A549 treated with CORT108297 at 1 μM for 4 hours (cell line): ENCODE measurements at places on chromosomes 16 and 17. TPM values are rescaled to one million over a fixed set of nuclear protein-coding genes. Genes with fewer than 3 reads are reported as not detected.

STXBP4 gene
- total RNA-seq: 3.5 to 8.1 TPM (median 4.8 TPM) in 5 replicates

NPIPA3 gene
- total RNA-seq: 0.65 to 1.8 TPM (median 1.6 TPM) in 5 replicates

BAIAP3 gene
- 0.38 to 1.3 TPM (median 1.0 TPM) in 5 replicates for total RNA-seq

TPSG1 gene
- total RNA-seq: 0.08 to 0.24 TPM (median 0.13 TPM) in 3 of 5 replicates, not detected in the others

GAST gene
- 0.21 to 0.34 TPM in 2 of 5 replicates, not detected in the others for total RNA-seq

GPRC5C gene
- 58.6 to 85.4 TPM (median 75.2 TPM) in 5 replicates for total RNA-seq

CAPNS2 gene
- not detected in 5 replicates for total RNA-seq

ATP2A1 gene
- 1.4 to 3.6 TPM (median 2.4 TPM) in 5 replicates for total RNA-seq

FKBP10 gene
- 87.2 to 120 TPM (median 113 TPM) in 5 replicates for total RNA-seq

CD300LB gene
- total RNA-seq: 0.03 to 0.14 TPM (median 0.09 TPM) in 4 of 5 replicates, not detected in the other

TAC4 gene
- not detected in 5 replicates for total RNA-seq

UNK gene
- 25.1 to 31.3 TPM (median 29.8 TPM) in 5 replicates for total RNA-seq

EARS2 gene
- 24.0 to 34.1 TPM (median 31.5 TPM) in 5 replicates for total RNA-seq

NDRG4 gene
- 23.6 to 30.2 TPM (median 28.8 TPM) in 5 replicates for total RNA-seq

FADS6 gene
- 0.06 to 0.12 TPM in 2 of 5 replicates, not detected in the others for total RNA-seq

CTRB2 gene
- 0.12 TPM in 1 of 5 replicates, not detected in the others for total RNA-seq

TM4SF5 gene
- 0.51 to 1.2 TPM (median 0.90 TPM) in 5 replicates for total RNA-seq

SRL gene
- 0.01 to 0.06 TPM (median 0.02 TPM) in 4 of 5 replicates, not detected in the other for total RNA-seq

RBBP6 gene
- 22.3 to 25.5 TPM (median 23.7 TPM) in 5 replicates for total RNA-seq

C16orf89 gene
- total RNA-seq: 0.22 TPM in 1 of 5 replicates, not detected in the others

HID1 gene
- 6.0 to 9.9 TPM (median 9.0 TPM) in 5 replicates for total RNA-seq

CHRNE gene
- total RNA-seq: 0.06 to 0.13 TPM (median 0.08 TPM) in 5 replicates

SLC5A2 gene
- 0.07 to 0.46 TPM (median 0.21 TPM) in 5 replicates for total RNA-seq

KRTAP1-5 gene
- not detected in 5 replicates for total RNA-seq

NGFR gene
- 0.32 to 0.82 TPM (median 0.78 TPM) in 5 replicates for total RNA-seq

PITPNM3 gene
- total RNA-seq: 1.4 to 2.7 TPM (median 2.0 TPM) in 5 replicates

ABHD15 gene
- 21.1 to 27.4 TPM (median 25.1 TPM) in 5 replicates for total RNA-seq

MFSD11 gene
- total RNA-seq: 19.6 to 24.0 TPM (median 21.0 TPM) in 5 replicates

CHST5 gene
- 0.03 to 0.31 TPM (median 0.07 TPM) in 5 replicates for total RNA-seq

HYDIN gene
- 0.18 to 0.47 TPM (median 0.37 TPM) in 5 replicates for total RNA-seq

CUEDC1 gene
- 47.0 to 60.8 TPM (median 54.7 TPM) in 5 replicates for total RNA-seq

MYO1D gene
- total RNA-seq: 2.1 to 3.1 TPM (median 2.5 TPM) in 5 replicates

KRT25 gene
- not detected in 5 replicates for total RNA-seq

RGS11 gene
- 3.5 to 5.6 TPM (median 5.3 TPM) in 5 replicates for total RNA-seq

DPEP3 gene
- not detected in 5 replicates for total RNA-seq

PRAC2 gene
- not detected in 5 replicates for total RNA-seq

TOX3 gene
- 0.21 to 0.38 TPM (median 0.31 TPM) in 5 replicates for total RNA-seq

PIPOX gene
- total RNA-seq: 0.15 to 0.20 TPM (median 0.17 TPM) in 4 of 5 replicates, not detected in the other

ELMO3 gene
- total RNA-seq: 0.93 to 1.7 TPM (median 1.3 TPM) in 5 replicates

CCL4L2 gene
- not detected in 5 replicates for total RNA-seq
